ENCODE measurements at places on chromosomes 1 and 21. TPM values are rescaled to one million over a fixed set of nuclear protein-coding genes. Genes with fewer than 3 reads are reported as not detected.

Gene LAPTM5
- total RNA-seq, result 3.4 TPM

DNA sequence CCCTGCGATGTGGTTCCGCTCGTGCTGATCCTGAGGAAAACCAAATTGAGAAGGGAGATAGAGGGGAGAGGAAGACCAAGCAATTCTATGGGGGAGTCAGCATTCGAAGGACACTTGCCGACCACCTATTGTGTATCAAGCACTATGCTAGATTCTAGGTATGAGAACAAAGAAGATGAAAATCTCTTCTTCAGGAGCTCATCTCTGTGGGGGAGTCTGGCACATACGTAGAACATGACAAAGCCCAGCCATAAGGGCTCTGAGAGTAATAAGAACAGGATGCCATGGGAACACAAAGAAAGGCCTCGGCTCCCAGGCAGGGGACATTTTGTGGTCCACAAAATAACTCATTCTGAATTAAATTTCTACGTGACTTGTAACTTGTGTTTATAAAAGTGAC lies 83.7 kb downstream of the WLS start:
- DNase-seq, result no peak

GRCh38 chr1:60978421-60979357 lies 103.7 kb upstream of the NFIA start:
- DNase-seq, result peak; percentile 40

DNA sequence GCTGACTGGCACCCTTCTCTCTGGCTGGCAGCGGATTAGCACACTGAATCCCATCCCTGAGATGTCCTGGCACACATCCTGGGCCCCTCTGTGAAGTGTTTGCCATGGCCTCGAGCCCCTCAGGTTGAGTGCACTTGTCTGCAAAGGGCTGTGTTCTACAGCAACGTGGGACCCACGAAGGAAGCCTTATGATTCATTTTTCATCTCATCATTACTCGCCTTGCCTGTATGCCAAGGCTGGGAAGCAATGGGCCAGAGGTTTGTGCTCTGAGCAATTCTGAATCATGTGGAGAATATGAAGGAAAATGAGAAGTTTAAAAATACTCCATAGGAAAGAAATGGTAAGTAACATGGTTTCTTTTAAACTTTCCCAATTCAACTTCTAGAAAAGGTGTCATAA lies 124.8 kb upstream of the LMO4 start:
- DNase-seq, result peak; percentile 59

Gene PBX1
- 20.1 TPM for total RNA-seq

Gene C1orf94
- 4.0 TPM for total RNA-seq

DNA sequence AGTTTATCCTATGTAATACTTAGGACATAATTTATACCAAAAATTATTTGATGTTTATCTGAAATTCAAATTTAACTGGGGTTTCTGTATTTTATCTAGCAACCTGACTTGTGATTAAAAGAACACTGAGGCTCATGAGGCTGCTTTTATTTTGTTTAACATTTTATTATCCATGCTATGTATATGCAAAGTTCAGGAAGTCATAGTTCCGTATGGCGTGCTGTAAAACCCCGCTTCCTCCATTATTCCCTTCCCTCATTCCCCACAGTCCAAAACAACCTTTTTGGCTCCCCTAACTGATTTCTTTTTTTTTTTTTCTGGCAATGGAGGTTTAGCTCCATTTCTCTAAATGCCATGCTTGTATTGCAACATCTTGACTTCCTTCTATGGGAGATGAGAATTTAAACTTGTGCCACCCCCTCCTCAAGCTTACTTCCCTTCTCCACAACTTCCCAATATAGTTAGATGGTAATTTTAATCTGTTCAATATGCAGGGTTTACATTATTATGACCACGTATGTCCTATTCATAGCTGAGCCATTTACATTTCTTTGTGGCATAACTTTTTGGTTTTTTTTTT lies 138.0 kb upstream of the DNAH14 start:
- no peak for DNase-seq

DNA sequence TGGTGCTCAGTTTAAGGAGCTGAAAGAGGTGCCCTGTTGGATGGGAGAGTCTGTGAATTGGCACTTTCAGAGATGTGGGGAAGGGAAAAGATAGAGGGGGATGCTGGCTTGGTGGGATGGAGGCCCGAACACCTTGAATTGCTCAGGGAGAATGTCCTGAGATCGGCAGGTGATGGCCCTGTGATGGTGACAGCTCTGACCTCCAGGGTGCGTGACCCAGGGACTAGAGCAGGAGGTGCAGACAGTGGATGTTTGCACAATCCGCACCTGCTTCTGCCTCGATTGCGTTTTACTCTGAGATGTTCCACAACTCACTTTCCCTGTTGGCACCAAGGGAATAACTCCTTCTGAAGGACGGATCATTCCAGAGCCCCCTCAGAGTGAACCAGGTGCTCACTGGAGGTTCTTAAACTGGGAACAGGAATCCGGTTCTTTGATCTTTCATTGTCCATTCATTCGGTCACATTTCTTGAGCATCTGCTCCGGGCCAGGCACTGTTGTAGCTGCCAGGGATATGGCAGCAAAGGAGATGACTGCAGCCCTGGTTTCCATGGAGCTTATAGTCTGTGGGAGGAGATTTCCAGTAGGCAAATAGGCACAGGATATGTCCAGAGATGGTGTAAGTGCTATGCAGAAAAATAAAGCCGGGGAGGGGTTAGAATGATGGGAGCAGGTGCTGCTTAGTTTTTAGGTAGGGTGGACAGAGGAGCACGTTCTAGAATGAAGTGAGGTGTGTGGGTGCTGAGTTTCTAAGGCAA lies 226.6 kb upstream of the TMEM51 start:
- no peak for DNase-seq

Gene STYXL2
- 0.02 TPM for total RNA-seq

Gene NPHS2
- not detected for total RNA-seq

- peak; percentile 46 for DNase-seq
Observed at GRCh38 chr1:118773656-118774055, 214.5 kb downstream of the TBX15 start.

DNA sequence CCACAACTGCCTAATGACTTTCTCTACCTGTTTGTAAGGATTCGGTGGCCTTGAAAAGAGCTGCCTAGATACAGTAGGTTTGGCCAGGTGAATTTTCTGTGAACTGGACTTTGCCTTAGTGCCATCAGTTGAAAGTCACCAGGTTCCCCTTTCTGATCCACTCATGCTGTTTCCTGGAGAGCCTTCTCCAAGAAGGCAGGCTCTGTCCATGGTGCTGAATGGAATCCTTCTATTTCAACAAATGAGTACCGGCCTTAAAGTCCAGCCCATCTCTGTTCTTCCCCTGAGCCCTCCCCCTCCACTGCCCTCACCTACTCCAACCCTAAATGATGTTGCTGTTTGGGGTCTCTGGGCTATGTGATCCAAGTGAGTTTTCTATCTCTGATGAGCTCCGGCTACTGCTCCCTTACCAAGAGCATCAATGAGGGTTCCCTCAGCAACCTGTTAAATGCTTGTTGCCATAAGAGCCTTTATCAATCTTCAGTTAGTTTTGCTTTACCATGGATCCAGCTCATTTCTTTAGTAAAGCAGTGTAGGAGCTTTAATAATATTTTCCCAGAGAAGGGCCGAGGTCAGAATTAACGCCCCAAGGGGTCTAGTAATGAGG lies 500.4 kb downstream of the PTPRU start:
- peak; percentile 49 for DNase-seq

DNA sequence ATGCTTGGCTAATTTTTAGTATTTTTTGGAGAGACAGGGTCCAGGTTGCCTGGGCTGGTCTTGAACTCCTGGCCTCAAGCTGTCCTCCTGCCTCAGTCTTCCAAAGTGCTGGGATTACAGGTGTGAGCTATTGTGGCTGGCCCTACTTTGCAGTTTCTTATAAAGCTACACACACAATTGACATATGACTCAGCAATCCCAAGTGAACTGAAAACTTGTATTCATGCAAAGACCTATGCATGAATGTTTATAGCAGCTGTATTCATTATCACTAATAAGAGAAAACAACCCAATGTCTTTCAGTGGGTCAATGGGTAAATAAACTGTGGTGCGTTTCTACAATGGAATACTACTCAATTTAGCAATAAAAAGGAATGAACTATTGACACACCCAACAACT lies 103.1 kb downstream of the MRPS6 start:
- no peak for DNase-seq

Data from M059J (cell line).